ENCODE measurements at places on chromosomes 4 and X.

- DNase-seq = no peak
Measured at GRCh38 chrX:147485207-147485606, 426.5 kb upstream of the FMR1 start.

- peak; percentile 20 for DNase-seq
Measured at GRCh38 chr4:153750197-153750817, 9.5 kb downstream of the RNF175 start.

DNA sequence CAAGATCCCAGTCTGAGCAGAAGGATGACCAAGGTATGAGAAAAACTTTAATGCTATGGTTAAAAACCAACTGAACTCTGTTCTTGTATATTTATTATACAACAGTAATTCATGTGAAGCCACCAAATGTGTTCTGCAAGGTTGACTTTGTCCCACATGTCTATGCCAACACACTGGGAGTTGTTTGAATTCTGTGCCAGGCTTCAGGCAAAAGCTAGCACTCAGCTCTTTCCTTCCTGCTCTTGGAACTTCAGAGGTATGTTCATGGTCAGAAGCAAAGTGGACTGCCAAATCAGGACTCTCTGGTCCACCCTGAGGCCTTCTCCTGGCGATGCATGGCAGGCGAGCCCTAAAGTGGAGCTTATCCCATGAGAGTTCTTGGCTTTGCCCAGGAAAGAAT is 205.6 kb upstream of the AR start:
- DNase-seq = no peak

GRCh38 chrX:134672101-134672500 is 13.8 kb upstream of the PLAC1 start:
- no peak for DNase-seq

DNA sequence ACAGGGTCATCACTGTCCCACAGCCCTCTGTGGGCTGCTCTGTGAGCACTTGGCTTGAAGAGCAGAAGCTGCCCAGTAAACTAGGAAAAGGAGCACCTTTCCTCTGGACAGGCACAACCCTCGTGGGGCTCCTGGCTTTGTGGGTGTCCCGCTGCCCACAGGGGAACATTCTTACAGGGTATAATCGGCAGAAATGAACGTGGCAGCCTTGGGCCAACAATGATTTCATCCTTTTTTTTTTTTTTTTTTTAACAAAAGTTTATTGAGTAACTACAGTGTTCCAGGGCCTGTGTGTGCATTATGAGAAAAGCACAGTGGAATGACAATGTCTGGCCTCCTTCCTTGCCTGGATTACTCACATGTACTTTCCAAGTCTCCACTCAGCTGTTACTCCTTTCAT is 197.2 kb downstream of the PDGFC start:
- DNase-seq = no peak

DNA sequence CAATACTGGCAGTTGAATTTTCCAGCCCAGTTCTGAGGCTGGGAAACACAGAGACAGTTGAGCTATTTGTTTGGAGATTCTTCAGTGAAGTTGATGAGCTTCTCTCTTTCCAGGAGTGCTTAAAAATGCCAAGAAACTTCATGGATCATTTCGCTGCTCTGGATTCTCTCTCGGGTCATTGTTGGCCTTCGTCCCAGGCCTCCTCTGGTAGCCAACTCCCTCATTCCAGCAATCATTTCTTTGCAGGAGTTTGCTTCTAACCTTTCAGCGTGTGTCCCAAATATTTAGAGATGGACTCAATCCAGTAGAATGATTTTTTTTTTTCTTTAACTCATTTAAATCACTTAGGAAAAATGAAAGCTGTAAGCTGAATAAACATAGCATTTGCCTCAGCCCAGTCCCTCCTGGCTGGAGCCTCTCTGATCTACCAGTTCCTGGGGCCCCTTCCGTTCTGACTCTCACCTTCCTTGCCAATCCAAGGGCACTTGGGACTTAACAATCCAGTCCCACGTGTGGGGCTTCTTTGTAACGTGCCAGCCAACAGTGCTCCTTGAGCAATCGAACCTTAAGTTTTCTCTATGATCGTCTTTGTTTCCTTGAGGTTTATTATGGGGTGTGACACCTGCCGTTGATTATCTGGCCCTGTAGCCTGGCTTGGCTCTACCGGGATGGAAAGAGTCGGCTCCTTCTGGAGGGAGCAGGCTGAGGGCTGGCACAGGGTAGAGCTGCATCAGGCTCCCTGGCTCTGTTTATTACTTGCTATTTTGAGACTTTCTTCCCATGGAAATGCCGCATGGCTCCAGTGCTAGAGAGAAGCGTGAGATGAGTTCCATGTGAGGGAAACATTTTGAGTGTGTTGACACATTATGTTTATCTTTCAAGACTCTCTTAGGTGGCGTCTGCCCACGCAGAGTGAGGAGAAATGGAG is 80.4 kb upstream of the GPC4 start:
- no peak for DNase-seq

DNA sequence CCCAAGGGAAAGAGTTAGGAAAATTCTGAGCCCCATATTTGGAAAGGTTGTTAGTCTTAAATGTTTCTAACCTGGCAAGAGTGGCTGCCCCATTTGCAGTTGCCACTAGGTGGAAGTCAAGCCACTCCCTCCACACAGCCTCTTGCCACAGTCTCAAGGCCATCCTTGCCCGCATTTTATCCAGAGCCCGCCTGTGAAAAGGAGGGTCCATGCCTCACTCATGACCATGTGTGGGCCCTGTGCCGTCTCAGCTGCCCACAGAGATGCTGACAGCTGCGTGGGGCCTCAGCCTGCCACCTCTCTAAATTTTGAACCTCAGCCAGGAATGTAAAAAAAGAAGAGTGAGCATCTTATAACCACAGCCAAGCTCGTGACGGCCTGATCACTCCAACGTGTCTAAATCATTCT is 201.5 kb upstream of the FAM241A start:
- no peak for DNase-seq

GRCh38 chrX:12349201-12349600 is 210.9 kb downstream of the FRMPD4 start:
- DNase-seq = no peak

DNA sequence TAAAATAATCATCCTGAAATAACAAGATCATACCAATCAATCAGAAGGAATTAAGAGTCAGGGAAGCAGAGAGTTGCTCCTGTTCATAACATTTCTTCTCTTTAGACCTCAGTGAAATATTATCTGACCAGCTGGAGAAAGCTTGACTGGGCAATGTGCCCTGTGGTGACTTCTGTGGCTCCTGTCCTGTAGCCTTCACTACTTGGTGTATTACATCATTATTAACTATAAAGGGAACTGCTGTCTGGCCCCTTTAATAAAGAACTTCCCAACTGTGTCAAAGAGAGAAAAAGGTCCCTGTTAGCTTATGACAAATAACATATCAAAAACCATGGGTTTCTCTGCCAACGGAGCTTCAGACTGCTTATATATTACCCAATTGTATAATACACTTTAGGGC is 18.0 kb downstream of the OPHN1 start:
- no peak for DNase-seq

DNA sequence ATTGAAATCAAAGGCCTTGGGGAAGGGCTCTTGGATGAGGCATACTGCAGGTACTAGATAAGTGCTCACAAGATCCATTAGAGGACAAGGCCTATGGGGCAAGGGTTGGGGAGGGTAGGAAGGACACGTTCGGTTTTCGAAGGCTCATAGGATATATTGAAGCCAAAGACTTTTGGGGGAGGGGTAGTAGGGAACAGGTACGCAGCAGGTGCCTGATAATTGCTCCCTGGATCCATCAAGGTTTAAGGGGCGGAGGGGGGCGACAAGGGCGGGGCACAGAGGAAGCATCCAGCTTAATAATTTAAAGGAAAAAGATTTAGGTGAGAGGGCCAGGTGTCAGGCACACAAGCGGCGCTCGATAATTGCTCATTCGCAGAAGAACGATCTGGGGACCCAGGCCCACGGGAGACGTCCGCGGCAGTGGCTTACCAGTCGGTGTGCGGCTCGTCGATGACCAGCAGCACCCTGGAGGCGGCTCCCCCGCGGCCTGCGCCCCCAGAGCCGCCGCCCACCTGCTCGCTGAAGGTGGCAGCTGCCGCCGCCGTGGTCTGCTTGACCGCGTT is 653 bp downstream of the SYN1 start:
- no peak for DNase-seq

DNA sequence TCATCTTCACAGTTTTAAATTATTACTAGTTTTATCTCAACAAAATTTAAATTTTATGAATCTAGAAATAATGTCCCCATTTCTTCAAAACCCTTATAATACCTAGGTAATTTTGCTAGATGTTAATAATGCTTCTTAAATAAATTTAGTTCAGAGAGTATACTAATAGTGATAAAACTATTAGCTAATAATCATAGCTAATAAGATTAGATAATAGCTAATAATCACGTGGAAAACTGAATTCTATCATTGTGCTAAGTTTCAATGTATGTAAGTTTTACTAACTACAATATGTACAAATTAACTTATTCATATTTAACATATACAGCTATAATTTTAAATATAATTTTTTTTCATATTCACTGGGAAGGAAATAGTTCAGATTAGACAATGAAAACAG is 10.2 kb downstream of the ANKRD17 start:
- no peak for DNase-seq

GRCh38 chr4:37953620-37954293 is 6.4 kb upstream of the PTTG2 start:
- DNase-seq = no peak

DNA sequence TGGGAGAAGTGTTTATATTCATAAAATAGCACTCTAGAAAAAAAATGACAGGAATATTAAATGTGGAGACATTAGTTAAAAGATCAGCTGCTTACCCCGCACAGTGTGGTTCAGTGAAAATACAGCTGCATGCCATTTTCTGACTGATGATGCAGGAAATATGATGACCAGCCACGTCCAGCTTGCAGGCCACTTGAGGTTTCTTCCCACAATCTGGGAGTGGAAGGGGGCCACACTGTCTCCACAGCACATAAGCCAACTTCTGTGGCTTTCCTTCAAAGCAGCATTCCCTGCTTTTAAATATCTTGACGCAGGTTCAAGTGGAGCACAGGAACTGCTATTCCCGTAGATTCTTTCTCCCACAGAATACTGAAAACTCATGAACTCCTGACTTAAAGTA is 173.4 kb upstream of the GALNT7 start:
- no peak for DNase-seq

- no peak for DNase-seq
Measured at GRCh38 chr4:76058888-76059426, 15.6 kb upstream of the ART3 start.

DNA sequence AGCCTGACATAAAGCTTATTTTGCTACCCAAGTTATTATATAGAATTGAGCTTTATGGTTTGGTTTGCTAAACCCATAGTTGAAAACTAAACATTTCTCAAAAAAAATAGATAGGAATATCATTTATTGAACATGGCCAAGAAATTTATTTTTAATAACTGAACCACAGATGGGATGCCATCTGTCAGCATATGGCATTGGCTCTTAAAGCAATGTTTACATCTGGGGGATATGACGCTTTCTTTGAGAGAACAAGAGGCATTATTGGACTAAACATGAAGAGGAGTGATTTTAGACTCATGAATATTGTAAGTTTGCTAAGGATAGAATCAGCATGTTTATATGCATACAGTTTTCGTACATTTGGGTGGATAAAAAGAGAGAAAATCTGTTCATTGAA is 132.6 kb upstream of the SLIT2 start:
- no peak for DNase-seq

GRCh38 chrX:121013897-121014455 is 28.4 kb upstream of the CT47A1 start:
- DNase-seq = no peak

- no peak for DNase-seq
Measured at GRCh38 chr4:102579794-102580462, 78.8 kb downstream of the NFKB1 start.

- no peak for DNase-seq
Measured at GRCh38 chr4:93199492-93199891, 629.1 kb upstream of the ATOH1 start.

Measured in activated CD8-positive, alpha-beta memory T cell treated with anti-CD3 and anti-CD28 coated beads for 1 hour (primary cell).